ENCODE measurements at places on chromosomes 3 and 15.

DNA sequence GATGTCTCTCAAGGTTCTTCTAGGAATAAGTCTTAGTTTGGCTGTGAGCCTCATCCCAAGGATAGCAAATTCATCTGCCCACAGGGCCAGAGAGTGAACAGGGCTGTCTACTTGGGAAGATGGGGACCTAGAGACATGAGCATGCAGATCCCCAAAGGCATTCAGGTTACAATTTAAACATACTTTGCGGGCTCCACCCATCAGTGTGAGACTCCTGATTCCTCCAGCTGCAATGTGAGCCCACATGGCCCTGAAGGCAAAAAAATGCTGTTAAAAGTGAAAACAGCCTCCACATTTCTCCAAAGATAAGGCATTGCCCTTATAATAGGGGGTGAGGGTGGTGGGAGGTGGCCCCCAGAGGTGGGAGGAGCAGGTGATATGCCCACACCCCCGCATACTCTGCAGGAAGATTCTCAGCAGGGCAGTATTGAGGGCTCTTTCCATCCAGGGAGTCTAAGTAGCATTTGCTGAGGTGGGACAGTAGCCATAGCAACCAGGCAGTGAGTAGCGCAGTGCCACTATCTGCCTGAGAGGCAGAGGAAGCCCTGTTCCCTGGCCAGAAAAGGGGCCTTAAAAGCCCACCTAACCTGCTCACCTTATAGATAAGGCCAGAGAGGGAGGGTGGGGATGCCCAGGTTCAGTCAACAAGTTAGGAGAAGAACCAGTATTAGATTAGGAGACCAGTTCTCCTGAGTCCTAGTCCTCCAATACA lies 31.2 kb downstream of the TGM4 start:
- DNase-seq = no peak

GRCh38 chr15:85792912-85793590 lies 1.7 kb downstream of the KLHL25 start:
- peak; percentile 47 for DNase-seq

GRCh38 chr15:24945711-24946110 lies 9.1 kb upstream of the SNRPN start:
- DNase-seq = no peak

DNA sequence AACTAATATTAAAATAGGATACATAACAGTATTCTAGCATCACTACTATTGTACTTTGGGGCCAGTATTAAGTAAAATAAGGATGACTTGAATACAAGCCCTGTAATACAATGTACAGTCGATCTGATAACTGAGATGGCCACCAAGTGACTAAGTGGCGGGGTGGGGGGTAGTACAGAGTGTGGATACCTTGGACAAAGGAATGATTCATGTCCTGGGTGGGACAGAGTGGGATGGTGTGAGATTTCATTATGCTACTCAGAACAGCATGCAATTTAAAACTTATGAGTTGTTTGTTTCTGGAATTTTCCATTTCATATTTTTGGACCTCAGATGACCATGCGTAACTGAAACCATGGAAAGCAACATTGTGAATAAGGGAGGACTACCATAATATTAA lies 46.0 kb downstream of the SLC7A14 start:
- DNase-seq = no peak

DNA sequence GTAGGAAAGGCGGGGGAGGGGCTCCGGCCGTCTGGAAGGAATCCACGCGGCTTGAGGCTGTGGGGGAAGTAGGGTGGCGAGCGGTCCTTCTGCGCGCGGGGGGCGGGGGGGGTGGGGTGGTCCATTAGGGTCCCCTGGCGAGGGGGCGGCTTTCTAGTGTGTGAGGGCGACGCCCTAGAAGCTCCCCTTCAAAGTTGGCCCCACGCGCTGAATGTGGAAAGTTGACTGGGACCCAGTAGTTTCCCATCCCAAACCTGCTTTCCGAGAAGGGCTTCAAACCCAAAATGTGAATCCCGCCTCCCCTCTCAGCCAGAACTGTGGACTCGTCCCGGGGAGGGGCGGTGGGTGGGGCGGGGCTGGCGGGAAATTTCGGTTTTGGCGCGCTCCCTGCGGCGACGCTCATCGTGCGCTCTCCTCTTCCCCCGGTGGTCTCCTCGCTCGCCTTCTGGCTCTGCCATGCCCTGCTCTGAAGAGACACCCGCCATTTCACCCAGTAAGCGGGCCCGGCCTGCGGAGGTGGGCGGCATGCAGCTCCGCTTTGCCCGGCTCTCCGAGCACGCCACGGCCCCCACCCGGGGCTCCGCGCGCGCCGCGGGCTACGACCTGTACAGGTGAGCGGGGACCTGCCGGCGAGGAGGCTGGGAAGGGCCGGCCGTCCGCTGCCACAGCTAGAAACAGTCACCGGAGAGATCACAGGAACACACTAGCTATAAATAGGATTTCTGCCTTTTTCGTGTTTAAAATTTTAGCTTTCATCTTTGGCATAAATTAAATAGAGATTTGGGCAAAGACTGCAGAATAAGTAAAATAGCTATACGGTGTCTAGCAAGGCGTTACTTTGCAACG lies 790 bp downstream of the DUT start:
- peak; percentile 75 for DNase-seq

DNA sequence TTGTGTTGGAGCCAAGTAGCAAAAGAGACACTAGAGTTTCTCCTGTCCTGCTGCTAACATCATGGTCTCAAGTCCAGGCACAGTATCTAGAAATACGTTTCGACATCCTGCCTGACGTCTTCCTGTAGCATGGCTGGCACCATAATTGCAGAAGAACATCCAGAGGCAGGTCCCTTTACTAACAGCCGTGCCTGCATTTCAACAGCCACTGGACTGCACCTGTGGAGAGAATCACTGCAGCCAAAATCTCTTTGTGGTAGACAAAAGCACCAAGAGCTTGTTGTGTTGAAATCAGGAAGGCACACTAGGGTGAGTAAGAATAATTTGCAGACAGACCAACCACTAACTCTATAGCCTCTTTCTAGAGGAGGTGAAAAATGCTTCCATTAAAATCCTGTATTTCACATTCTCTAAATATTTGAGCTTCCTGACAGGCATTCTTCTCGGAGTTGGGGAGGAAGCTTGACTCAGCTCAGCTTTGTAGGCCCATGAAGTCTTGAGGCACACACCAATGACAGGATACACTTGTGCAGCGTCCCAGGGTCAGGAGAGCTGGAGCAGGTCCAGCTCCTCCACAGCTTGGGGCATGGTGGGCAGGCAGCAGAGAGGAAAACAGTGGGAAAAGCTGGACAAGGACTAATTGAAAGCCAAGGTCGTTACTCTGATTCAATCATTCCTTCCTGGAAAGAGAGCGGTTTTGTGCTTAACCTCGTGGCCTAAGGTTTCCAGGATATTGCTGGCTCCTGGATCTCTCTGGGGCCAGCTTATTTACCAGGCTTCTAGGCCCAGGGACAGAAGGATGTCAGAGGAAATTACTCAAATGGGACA lies 244.9 kb downstream of the FAM43A start:
- peak; percentile 26 for DNase-seq

All from head of caudate nucleus (tissue), 42 donors.